Sigmoid colon (tissue), 7 donors: ENCODE measurements at places on chromosomes 2 and 18. TPM values are rescaled to one million over a fixed set of nuclear protein-coding genes. Genes with fewer than 3 reads are reported as not detected.

- no peak overlapping the region for H3K4me3 ChIP-seq
- H3K27ac ChIP-seq: no peak overlapping the region
- no peaks in the 10 kb centered on the region for H3K27me3 ChIP-seq
- H3K36me3 ChIP-seq: no peaks in the 10 kb centered on the region
These were observed 231.1 kb downstream of the ANKRD30B start for GRCh38 chr18:14978962-14979535.

- no peak overlapping the region for H3K4me3 ChIP-seq
- H3K4me1 ChIP-seq: no peaks in the 10 kb centered on the region
- H3K36me3 ChIP-seq: no peaks in the 10 kb centered on the region
- H3K27me3 ChIP-seq: no peaks in the 10 kb centered on the region
- H3K27ac ChIP-seq: no peak overlapping the region
These were observed 48.1 kb upstream of the FHOD3 start for GRCh38 chr18:36249392-36249791.

DNA sequence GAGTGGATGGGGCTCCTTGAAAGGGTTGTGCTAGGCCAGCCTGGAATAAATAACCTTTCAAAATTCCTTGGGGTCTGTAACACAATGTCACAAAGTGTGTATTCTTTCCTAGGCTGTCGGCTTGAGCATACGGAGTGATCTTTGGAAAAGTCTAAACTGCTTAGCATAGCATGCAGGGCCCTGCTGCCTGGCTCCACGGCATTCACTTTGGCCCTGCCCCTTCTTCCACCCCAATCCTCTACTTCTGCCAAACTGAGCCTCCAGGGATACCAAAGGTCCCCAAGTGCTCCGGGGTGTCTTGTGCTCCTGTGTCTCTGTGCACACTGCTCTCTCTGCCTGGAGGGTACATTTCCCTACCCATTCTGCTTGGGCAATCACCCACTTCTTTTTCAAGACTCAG lies 196.1 kb downstream of the LTBP1 start:
- H3K27me3 ChIP-seq: no peaks in the 10 kb centered on the region
- peaks cover 40% of the 10 kb centered on the region for H3K4me1 ChIP-seq
- no peak for DNase-seq
- no peaks in the 10 kb centered on the region for H3K36me3 ChIP-seq

DNA sequence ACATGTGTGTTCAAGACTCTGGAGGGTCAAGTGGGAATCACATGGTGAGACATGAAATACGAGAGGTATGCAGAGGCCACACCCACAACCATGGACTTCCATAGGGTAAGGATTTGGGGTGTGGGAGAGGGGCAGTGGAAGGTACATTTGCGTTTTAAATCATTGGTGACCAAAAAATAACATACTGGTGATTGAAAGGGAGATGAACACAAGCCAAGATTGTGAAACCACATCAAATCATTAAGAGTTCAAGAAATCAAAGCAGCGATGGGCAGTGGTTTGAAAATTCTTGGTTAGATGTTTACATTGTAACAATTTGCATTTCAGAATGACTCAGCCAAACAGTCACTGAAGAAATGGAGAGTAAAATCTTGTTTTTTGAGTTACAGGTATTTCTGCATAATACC lies 1.9 kb upstream of the CABYR start:
- no peaks in the 10 kb centered on the region for H3K36me3 ChIP-seq
- DNase-seq: no peak
- peaks cover 11% of the 10 kb centered on the region for H3K4me1 ChIP-seq
- H3K27me3 ChIP-seq: no peaks in the 10 kb centered on the region
- H3K27ac ChIP-seq: no peak overlapping the region
- H3K4me3 ChIP-seq: no peak overlapping the region

The ANKRD53 gene
- 0.49 TPM for total RNA-seq

- peaks cover 44% of the 10 kb centered on the region for H3K4me1 ChIP-seq
- no peak overlapping the region for H3K27ac ChIP-seq
- H3K36me3 ChIP-seq: no peaks in the 10 kb centered on the region
- no peak for DNase-seq
These were observed 182.2 kb downstream of the GLI2 start for GRCh38 chr2:120917886-120918285.

DNA sequence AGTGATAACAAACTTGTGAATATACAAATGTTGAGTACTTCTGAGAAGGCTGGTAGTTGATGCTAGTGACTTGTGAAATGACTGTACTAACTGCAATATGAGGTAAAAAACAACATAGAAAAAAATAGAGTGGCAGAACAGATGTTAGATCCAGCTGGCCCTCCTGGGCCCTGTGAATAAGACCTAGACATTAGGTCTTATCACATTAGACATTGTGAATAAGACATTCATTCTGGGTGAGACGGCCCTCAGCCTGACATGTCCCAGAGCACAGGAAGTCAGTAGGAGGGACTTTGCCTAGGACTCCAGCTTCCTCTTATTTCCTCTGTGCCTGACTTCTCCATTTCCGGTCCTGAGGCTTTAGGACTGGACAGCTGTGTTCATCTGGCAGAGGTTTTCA lies 22.9 kb downstream of the DOK1 start:
- no peaks in the 10 kb centered on the region for H3K36me3 ChIP-seq
- DNase-seq: no peak
- H3K27me3 ChIP-seq: no peaks in the 10 kb centered on the region
- H3K4me3 ChIP-seq: no peak overlapping the region
- H3K4me1 ChIP-seq: no peaks in the 10 kb centered on the region
- peak overlapping the region; percentile 7 for H3K27ac ChIP-seq

The SPHKAP gene
- 0.41 TPM for total RNA-seq

DNA sequence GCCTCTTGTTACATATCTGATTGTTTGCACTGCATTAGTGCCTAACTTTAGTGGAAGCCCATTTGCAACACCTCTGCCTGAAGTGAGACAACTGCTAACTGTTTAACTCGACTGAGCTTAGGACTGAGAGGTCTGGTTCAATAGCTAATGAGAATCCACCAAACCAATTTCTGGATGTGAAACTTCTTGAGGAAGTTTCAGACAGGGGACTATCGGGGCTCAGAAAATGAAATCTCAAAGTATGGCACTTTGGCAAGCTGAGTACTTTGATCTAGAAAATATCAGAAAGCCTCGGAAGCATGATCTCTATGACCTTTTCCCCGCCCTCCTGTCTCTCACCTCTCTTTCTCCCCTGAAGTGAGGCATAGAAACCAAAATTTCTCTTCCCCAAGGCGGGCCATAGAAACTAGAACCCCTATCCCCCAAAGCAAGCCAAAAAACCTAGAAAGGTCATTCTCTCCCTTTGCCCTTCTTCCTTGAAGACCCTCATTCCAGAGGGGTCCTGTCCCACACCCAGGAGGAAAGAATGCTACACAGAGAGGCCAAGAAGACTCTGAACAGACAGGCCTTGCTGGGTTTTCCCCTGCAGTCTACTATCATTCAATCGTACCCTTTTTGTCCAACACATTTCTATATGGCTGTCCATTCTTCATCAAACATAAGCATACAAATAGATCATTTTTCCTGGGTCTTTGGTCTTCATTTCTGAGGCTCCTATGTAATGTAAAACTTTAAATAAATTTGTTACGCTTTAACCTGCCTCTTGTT lies 69.6 kb upstream of the CREB1 start:
- DNase-seq: no peak
- H3K4me3 ChIP-seq: no peak overlapping the region
- no peaks in the 10 kb centered on the region for H3K36me3 ChIP-seq
- no peak overlapping the region for H3K27ac ChIP-seq
- H3K27me3 ChIP-seq: no peaks in the 10 kb centered on the region

GRCh38 chr2:206080927-206081326 lies 5.0 kb downstream of the INO80D start:
- H3K36me3 ChIP-seq: no peaks in the 10 kb centered on the region
- H3K4me3 ChIP-seq: no peak overlapping the region
- H3K4me1 ChIP-seq: peaks cover 33% of the 10 kb centered on the region

DNA sequence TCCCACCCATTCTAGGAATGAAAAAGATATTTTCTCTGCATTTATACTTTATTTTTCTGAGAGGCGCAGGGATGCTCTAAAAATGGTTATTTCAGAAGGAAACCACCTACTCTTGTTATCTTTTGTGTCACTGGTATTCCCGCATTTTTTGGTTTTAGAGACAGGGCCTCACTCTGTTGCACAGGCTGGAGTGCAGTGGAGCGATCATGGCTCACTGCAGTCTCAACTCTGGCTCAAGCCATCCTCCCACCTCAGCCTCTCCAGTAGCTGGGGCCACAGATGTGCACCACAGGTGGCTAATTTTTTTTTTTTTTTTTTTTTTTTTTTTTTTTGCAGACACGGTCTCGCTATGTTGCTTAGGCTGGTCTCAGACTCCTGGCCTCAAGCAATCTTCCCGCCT lies 135.9 kb downstream of the NCK2 start:
- peaks cover 6% of the 10 kb centered on the region for H3K36me3 ChIP-seq
- no peak overlapping the region for H3K27ac ChIP-seq
- no peak overlapping the region for H3K4me3 ChIP-seq
- H3K27me3 ChIP-seq: no peaks in the 10 kb centered on the region
- H3K4me1 ChIP-seq: peaks cover 17% of the 10 kb centered on the region
- DNase-seq: no peak

The AQP12A gene
- total RNA-seq: not detected

DNA sequence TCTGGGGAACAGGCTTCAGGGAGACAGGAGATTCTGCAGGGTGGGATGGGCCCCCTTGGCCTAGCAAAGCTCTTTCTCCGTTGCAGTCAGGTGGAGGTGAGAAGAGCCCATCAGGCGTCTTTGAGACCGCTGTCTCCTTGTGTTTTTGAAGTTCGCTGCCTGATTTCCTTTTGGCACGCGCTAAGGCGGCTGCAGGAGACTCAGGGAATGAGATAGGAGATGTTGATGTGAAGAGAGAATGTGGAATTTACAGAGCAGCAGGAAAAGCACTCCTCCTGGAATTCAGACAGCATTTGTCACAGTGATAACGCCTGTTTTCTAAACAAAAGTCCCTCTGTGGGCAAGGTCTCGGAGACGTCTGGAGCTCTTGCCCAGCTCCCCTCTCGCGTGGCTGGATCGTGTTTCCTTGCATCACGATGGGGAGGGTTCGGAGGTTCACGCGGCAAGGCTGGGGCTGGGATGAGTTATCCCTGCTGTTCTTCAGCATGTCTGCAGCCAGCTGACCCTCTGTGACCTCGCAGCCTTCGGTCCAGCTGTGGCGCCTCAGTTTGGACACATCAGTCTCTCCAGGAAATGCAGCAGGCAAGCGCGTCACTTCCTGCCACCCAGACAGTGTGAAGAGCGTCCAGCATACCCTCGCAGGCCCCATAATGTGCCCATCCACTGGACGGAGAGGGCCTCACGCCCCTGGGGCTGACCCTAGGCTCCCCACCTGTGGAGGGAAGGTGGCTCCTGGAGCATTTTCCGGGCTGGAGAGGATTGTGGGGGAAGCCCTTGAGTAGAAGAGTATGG lies 30.2 kb downstream of the GLI2 start:
- peaks cover 21% of the 10 kb centered on the region for H3K4me1 ChIP-seq
- no peaks in the 10 kb centered on the region for H3K27me3 ChIP-seq
- no peak overlapping the region for H3K4me3 ChIP-seq
- DNase-seq: peak; percentile 95

The ATP6V1B1 gene
- total RNA-seq: 0.66 TPM

The UGT1A6 gene
- not detected for total RNA-seq

DNA sequence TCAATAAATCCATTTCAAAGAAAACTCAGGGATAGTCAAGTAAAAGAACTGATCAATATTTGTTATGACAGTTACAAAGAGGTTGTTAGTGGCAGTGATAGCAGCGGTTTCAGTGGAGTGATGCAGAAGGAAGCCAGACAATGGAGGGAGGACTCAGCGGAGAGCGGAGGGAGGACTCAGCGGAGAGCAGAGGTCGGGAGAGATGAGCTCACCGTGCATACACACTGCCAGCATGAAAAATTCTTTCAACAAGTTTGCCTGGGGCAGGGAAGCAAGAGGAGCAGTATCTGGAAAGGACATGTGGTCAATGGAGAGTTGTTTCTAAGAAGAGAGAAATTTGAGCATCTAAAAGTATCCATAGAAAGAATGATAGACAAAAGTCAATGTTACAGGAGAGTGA lies 60.9 kb upstream of the BCL11A start:
- H3K4me1 ChIP-seq: no peaks in the 10 kb centered on the region
- no peak for DNase-seq
- H3K27ac ChIP-seq: no peak overlapping the region

GRCh38 chr2:160970052-160970965 lies 189.9 kb upstream of the TANK start:
- no peaks in the 10 kb centered on the region for H3K36me3 ChIP-seq
- peak overlapping the region; percentile 46 for H3K27ac ChIP-seq
- peak overlapping the region; percentile 5 for H3K4me3 ChIP-seq
- no peaks in the 10 kb centered on the region for H3K27me3 ChIP-seq

DNA sequence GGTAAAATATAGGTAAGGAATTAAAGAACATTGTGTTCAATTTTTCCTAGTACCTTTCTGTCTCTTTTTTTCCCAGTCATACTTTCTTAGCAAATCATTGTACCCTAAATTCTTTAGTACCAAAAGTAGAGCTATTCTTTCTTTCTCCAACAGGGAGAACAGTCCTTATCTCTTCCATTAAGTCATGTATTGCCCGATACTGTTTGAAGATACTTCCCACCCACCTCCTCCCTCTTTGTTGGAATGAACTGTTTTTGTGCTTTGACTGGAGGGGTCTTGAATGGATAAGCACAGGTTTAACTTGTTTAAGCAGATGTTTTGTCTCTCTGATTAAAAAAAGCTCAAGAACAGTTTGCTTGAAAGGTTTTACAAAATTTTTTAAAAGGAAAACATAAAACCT lies 41.3 kb downstream of the RAB10 start:
- no peaks in the 10 kb centered on the region for H3K27me3 ChIP-seq
- no peak for DNase-seq
- H3K36me3 ChIP-seq: no peaks in the 10 kb centered on the region
- H3K4me1 ChIP-seq: peaks cover 48% of the 10 kb centered on the region
- H3K4me3 ChIP-seq: no peak overlapping the region

The ANKRD62 gene
- total RNA-seq: 0.55 TPM

GRCh38 chr2:192655916-192656315 lies 461.2 kb upstream of the TMEFF2 start:
- H3K4me3 ChIP-seq: no peak overlapping the region
- H3K36me3 ChIP-seq: no peaks in the 10 kb centered on the region
- no peaks in the 10 kb centered on the region for H3K27me3 ChIP-seq

GRCh38 chr18:41075212-41075611 lies 879.8 kb upstream of the PIK3C3 start:
- no peak overlapping the region for H3K27ac ChIP-seq
- H3K36me3 ChIP-seq: no peaks in the 10 kb centered on the region
- no peaks in the 10 kb centered on the region for H3K27me3 ChIP-seq
- DNase-seq: no peak
- no peak overlapping the region for H3K4me3 ChIP-seq
- peaks cover 5% of the 10 kb centered on the region for H3K4me1 ChIP-seq

DNA sequence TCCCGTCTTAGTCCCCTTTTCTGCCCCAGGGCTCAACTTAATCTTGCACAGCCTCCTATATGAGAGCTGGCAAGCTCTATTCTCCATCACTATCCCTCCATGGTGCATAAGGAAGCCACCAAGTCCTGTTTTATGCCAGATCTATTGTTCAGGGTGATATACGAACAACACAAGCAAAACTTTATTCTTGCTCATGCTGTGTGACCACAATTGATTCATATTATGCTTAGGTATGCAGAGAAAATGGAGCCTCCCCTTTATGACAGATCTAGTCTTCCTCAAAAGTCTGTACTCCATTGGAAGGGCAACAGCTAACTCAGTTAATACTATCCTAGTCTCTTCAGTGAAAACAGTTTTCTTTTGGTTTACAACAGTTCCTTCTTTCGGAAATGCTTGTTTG lies 94.0 kb upstream of the STON1 start:
- H3K27me3 ChIP-seq: no peaks in the 10 kb centered on the region
- H3K27ac ChIP-seq: no peak overlapping the region
- H3K4me3 ChIP-seq: no peak overlapping the region
- peaks cover 8% of the 10 kb centered on the region for H3K4me1 ChIP-seq

- H3K27ac ChIP-seq: no peak overlapping the region
- no peaks in the 10 kb centered on the region for H3K27me3 ChIP-seq
- no peaks in the 10 kb centered on the region for H3K36me3 ChIP-seq
- no peak for DNase-seq
These were observed 192.8 kb downstream of the ARHGAP15 start for GRCh38 chr2:143321994-143322393.
